ENCODE measurements at places on chromosomes 3 and 15.

DNA sequence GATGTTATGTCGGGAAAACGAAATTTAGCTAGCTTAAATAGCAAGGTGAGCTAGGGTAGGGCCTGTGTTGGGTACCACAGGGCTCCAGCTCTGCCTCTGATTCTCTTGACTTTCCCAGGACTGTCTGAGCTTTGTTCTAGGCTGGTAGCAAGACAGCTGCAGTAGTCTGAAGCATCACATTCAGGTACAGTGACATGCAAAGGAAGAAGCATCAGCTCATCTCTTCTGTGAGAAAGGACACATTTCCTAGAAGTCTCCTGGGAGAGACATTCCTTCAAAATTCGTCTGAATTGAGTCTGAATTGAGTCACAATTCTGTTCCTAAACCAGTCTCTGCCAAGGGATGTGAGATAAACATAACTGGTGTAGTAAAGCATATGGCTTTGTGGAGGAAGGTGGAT, 8.5 kb upstream of the UBXN7 start:
- no peak for DNase-seq

- DNase-seq, result no peak
Measured at GRCh38 chr15:63318344-63318743, 40.9 kb downstream of the APH1B start.

GRCh38 chr15:23415321-23415865, 31.6 kb downstream of the GOLGA6L2 start:
- no peak for DNase-seq

DNA sequence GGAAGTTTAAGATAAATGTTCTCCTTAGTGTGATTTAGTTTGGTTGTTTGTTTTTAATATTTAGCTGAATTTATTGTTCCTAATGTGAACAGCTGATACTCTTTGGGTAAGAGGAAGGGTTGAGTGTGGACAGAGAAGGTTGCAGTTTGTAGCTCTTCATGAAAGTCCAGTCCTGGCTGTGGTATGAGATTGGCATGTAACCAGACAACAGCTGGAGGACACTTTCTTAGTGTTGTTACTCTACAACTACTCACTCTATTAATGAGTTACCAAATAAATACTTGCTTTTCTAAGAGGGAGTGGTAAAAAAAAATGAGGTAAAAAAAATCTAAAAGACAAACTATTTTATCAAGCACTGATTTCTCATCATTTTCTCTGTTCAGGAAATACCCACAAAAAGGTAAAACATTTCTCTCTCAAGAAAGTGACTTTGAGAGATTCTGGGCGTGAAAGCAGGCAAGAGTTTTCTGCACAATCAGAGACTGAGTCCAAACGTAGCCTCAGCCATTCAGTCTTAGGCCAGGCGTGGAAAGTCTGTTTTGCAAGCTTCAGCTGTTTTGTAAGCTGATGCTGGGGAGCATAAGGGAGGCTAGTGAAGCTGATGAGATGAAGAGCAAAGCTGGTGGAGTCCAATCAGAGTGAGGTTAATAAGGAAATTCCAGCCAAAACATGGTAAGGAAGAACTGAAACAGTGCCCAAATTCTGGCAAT, 138.5 kb upstream of the ARPP21 start:
- DNase-seq, result no peak

- no peak for DNase-seq
Measured at GRCh38 chr3:9141928-9142289, 107.5 kb downstream of the SRGAP3 start.

DNA sequence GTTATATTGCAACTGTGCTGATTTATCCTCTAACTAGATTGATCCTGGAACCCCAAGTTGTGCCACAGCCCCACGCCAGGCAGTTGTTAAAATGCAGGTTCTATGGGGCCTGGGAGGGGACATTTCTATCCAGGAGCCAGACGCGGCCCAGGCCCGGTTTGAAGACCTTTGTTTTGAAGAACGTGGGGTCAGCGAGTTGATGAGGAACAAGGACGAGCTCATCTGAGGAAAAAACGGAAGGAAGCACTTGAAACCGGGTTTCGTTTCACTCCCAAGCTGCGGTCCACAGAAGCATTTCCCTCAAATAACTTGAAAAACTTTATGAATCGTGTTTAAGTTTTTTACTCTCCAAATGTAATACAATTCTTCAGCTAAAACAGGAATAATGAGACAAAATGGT, 76.4 kb downstream of the CHSY1 start:
- DNase-seq, result no peak

- no peak for DNase-seq
Measured at GRCh38 chr15:31269816-31270575, 56.6 kb upstream of the KLF13 start.

DNA sequence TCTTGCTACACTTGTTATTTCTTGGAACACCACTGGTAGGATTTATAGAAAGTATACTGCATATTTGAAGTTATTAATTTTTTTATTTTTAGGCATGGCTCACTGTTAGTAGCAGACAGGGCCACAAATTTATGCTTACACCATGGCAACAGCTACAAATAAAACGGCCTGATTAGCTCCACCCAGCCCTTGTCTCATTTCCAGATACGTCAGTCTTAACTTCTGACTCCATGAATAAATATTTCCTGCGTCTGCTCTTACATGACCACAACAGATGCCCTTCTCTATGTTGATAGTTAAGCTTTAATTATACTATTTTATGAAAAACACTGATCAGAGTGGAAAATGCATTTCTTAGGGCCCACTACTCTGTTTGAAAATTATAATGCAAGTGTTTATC, 62.3 kb upstream of the CPOX start:
- no peak for DNase-seq

DNA sequence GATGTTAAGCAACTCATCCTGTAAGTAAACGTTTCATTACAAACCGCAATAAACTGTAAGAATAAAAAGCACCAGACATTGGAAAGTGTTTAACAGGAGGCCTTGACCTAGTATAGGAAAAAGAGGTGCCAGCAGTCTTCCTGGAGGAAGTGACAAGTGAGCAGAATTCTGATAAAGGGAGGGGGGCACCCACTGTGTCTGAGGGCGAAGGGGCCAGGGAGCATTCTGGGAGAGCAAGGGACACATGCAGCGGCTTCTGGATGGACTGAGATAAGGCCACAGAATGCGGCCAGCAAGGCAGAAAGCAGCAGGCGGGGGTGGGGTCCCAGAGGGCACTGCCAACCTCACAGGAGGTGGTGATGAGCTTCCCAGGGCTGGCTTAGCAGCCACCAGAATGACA, 80.2 kb downstream of the MTHFS start:
- DNase-seq, result no peak

- DNase-seq, result no peak
Measured at GRCh38 chr3:12384451-12385233, 95.8 kb downstream of the PPARG start.

GRCh38 chr3:112375117-112375516, 42.2 kb downstream of the CD200 start:
- DNase-seq, result no peak

- no peak for DNase-seq
Measured at GRCh38 chr3:131036986-131037385, 10.3 kb downstream of the NEK11 start.

GRCh38 chr15:70165716-70166284, 68.1 kb upstream of the TLE3 start:
- peak; percentile 89 for DNase-seq

DNA sequence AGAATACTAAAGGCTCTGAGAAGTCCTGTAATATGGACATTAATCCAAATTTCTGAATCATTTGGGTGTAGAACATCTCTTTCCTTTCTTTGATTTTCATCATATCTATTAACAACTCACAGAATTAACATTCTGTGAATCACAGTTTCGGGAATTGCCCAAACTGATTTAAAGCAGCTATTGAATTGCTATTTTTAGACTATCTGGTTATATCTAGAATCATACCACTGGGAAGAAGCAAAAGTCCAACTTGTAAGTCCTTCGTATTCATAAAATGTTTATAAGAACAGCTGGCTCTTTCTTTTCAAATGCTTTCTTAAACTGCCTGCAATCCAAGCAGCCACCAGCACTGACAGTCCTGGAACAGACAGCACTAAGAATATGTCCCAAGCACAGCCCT, 733.0 kb downstream of the NTRK3 start:
- no peak for DNase-seq

DNA sequence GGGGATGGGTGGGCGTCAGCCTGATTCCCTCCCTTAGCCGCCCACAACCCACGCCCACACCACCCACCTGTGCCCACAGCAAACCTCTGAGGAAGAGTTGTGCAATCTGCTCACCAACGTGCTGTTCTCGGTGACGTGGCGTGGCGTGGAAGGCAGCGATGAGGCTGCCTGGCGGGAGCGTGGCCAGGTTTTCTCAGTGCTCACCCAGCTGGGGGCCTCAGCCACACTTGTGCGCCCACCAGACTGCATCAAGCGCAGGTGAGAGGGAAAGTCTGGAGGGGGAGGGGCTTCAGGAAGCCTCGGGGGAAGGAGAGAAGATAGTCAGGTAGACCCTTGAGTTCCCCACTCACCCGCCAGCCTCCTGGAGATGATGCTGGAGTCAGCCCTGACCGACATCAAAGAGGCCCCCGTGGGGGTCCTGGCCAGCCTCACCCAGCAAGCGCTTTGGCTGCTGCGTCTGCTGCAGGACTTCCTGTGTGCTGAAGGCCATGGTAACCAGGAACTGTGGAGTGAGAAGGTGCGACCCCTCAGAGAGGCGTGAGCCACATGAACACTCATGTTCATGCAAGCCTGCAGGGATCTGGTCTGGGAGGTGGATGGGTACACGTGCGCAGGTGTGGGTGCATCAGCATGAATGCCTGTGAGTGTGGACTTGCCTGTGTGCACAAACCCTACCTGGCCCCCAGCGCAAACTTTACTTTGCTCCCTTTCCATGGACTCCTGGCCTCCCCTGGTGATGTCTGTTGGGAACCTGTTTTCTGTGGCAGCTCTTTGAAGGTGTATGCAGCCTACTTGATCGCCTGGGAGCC, 21.7 kb downstream of the NBEAL2 start:
- DNase-seq, result no peak

DNA sequence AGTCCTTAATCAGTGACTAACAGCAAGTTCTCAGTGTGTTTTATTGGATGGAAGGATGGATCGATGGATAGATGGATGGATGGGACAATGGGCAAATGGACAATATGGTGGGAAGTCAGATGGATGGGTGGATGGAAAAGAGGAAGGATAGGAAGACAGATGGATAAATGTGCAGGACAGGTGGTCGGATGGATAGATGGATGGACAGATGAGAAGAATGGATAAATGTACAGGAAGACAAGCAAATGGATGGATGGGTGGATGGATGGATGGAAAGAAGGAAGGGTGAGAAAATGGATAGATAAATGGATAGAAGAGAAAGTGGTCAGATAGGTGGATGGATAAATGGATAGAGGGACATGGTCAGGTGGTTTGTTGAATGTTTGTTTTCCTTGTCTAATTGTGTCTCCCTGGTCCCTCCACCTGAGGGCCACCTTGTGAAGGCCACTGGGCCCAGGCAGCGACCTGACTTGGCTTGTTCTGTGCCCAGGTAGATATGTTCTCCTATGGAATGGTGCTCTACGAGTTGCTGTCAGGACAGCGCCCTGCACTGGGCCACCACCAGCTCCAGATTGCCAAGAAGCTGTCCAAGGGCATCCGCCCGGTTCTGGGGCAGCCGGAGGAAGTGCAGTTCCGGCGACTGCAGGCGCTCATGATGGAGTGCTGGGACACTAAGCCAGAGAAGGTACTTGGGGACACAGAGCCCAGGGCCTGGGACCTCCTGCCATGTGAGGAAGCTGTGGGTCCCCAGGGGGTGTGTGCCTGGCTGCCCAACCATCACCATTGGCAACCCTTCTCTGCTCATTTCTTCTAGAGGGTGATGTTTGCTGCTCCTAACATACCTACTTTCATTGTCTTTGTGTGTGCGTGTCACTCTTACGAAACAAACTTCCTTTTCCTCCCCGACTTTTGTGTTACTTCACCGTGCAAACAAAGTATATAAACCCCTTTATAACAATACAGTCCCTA, 137.5 kb downstream of the LRRK1 start:
- no peak for DNase-seq

DNA sequence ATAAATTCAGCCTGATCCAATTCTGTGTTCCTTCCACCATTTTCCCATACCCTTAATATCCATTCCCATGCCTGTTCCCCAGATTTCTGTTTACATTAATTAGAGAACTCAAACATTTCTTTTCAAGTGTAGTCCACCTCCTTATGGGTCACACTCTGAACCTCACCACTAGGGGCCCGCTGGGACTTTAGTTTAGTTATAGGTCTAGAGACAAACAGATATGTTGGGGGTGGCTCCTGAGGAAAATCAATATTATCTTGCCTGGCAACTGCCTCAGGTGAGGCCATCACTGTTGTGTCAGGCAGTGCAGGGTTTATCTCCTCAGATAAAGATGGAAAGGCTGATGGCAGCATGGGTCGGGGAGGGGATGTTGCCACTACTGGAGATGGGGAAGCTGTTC, 72.8 kb downstream of the CLDN1 start:
- DNase-seq, result no peak

DNA sequence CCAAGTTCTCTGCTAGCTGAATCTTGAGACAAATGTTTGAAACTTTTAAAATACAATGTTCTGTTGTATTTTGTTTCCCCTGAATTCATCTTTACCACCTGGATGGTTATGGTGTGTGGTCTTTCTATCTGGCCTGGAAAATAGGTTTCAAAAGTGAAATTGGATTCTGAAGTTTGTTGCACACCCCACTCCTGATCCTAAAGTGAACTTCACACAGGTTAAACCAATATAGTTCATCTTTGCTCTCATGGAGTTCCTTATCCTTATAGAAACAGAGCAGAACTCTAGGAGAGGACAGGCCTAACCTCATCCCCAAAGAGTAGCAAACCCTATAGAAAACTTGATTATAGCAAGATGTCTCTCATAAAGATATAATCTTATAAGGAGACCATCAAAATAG, 179.4 kb upstream of the BCL6 start:
- DNase-seq, result no peak

DNA sequence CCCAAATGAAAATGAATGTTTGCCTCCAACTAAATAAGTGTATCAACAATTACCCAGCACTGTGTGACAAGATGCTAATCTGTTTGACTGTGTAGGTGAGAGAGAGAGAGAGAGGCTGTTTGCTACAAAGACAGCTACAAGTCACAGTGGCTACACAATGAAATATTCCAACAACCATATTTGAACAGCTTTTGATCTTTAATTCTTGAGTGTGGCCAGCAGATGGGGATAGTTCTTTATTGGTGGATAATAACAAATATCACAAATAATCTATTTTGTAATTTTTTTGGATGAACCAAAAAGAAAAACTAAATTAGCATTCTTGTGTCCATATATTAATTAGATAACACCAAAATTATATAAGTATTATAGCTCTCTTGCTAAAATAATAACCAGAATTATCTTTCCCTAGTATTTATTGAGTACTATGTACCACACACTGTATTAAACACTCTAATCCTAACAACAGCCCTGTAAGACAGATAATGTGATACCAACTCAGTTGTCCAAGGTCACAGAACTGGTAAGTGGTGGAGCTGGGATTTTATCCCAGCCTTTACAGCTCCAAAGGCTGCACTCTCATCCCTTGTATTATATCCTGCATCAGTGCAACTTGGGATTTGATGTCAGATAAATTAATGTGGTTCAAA, 61.9 kb upstream of the C3orf80 start:
- DNase-seq, result no peak

GRCh38 chr3:115498421-115498820, 124.9 kb upstream of the GAP43 start:
- no peak for DNase-seq
